Effector CD8-positive, alpha-beta T cell (primary cell): ENCODE measurements at places on chromosomes 1 and 21.

- no peak for DNase-seq
Observed at GRCh38 chr1:50272912-50273311, 150.3 kb downstream of the DMRTA2 start.

DNA sequence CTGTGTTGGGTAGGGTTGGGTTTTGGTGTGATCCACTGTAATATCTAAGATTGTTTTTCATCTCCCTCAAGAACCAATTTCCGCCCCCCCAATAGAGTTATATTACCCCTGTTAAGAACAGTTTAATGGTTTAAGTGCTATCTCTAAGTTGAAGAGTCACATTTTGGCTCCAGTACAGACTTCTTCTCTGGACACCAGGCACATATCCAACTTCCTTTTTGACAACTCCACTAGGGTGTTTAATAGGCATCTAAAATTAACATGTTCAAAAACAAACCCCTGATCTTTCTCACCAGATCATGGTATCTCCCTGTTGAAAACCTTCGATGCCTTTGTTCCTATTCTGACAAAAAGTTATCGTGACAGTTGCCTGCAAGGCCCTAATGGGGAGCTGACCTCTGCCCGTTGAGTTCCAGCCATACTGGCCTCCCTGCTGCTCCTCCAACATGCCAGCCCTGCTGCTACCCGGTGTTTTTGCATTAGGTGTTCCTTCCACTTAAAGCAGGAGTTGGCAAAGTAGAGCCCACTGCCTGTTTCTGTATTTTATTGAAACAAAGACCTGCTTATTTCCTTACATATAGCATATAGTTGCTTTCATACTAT, 18.6 kb downstream of the USP24 start:
- no peak for DNase-seq

DNA sequence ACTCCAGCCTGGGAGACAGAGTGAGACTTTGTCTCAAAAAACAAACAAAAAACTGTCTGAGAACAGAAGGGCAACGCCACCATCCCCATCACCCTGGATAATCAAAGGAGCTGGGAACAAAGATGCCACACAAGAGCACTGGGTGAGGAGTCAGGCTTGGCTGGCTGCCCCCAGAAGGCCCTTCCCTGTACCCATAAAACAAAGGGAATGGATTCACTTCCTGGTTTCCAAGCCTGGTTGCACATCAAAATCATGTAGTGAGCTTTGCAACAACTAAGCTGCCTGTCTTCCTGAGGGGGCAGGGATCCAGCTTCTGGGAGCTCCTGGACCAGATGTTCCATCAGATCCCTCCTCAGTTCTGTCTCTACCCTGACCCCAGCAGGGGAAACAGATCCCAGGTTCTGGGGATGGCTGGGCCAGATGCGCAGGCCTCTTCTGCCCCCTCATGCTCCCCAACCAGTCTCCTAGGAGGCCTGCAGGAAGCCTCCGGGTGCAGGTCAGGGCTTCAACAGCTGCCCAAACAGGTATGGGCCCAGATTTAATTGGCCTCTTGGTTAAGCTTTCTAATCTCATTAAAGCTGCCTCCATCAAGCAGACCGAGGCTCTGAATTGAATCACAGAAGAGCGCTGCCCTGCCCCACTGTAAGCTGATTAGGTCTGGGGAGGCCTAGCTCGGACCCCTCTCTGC, 97.8 kb downstream of the MRPL37 start:
- no peak for DNase-seq

GRCh38 chr1:78044796-78045562, 787 bp upstream of the GIPC2 start:
- no peak for DNase-seq

DNA sequence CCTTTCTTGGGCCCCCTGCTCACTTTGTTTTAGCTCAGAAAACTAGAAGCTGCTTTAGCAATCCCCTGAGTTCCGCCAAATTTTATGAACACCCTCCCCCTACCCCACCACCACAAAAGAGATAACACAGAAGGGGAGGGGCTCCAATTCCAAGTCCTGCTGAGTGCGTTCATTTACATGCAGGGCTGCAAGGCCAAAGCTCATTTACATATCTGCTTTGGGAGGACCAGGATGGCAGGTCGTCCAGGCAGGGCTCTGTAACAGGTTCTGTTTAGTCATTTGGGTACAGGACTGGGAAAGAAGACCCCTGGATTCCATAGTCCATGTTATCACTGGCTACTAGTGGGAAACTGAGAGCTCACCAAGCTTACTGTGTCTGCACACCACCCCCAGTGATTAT, 35.9 kb upstream of the KIF21B start:
- DNase-seq, result no peak

DNA sequence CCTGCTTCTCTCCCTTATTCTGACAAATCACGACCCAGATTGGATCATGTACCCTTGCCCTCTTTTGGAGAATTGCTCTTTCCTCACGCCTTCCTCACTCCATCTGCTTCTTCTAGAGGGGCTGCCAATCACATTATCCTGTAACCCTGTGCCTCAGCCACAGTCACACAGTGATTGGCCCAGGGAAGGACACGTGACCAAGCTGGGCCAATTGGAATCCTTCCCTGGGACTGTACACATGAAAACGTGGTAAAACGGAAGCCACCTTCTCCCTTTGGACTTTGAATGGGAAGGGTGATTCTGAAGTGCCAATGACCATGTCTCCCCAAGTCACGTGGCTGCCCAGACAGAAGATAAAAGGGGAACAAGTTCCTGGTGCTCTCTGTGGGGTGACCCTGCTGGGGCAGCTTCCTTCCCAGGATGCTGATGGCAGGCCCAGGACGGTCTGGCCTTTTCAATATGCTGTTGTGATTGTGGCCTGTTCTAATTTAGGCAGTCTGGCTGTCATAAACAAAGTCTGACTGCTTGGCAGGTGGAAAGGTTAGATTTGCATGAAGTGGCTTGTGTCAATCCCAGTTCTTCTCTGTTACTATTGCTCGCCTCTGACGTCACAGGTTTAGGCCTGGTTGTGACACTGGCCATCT, 92.9 kb downstream of the UBIAD1 start:
- no peak for DNase-seq

DNA sequence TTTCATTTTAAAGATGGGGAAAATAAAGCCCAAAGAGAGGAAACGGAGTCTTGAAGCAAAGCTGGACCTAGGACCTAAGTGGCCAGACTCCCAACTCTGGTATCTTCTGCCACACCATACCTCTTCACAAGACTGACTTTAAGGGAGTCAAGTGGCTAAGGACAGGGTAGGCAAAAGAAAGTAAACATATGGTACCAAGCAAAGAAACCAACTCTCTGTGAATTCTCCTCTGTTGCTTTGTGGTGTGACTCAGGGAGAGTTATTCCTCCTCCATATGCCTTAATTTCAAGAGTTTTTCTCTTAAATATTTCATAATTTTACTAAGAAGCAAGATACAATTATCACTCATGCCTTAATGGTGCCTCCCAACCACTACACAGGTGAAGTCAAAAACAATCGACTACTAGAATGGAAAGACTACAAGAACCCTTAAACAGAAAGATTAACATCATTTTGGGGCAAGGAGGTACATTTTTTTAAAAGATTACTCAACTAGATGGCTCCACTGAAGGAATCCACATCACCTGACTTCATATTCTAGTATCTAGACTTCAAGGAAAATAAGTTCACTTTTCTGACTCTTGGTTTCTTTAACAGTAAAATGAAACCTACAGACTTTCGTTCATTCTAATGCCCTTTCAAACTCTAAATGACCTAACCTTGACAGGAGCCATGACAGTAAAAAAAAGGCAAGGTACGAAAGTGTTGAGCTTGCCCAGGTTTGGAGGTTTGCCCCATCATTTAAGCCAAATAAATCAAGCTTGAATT, 44.2 kb downstream of the LUZP1 start:
- DNase-seq, result no peak

DNA sequence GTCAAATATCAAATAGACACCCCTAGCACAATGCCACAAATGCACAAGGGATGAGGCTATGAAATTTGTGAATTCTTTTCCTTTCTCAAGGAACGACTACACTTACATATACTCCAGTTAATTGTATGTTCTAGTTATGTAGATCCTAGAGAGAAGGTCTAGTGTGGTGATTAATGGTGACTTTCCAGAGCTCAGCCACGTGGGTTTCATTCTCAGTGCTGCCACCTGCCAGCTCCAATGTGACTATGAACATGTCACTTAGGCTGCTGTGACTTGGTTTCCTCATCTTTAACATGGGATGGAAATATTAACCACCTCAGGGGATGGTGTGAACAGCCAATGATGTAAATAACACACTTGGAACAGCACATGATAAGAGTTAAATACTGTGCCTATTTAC, 138.3 kb downstream of the APP start:
- DNase-seq, result no peak

DNA sequence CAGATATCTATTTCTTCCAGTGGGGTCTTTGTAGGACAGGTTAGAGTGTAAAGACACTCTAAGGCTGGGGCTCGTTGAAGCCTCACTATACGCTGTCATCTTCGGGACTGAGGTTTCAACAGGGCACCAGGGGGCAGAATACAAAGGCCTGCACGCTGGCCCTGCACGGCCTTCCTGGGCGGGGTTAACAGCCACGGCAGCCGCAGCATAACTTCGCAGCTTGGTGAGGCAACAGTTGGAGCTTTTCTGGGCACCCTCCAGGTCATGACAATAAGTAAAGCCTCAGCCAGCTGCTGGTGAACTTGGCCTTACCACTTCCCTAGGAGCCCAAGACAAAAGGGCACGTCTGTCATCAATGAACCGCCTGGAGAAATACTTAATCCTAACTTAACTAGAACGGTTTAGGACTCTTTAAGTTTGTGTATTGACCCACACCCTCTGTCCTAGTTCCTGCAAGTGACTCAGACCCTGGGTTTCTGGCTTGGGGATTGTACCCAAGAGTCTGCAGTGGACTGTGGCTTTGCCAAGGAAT, 2.3 kb upstream of the RUNX1 start:
- DNase-seq, result peak; percentile 56
